ENCODE measurements at places on chromosomes 2 and 18.

DNA sequence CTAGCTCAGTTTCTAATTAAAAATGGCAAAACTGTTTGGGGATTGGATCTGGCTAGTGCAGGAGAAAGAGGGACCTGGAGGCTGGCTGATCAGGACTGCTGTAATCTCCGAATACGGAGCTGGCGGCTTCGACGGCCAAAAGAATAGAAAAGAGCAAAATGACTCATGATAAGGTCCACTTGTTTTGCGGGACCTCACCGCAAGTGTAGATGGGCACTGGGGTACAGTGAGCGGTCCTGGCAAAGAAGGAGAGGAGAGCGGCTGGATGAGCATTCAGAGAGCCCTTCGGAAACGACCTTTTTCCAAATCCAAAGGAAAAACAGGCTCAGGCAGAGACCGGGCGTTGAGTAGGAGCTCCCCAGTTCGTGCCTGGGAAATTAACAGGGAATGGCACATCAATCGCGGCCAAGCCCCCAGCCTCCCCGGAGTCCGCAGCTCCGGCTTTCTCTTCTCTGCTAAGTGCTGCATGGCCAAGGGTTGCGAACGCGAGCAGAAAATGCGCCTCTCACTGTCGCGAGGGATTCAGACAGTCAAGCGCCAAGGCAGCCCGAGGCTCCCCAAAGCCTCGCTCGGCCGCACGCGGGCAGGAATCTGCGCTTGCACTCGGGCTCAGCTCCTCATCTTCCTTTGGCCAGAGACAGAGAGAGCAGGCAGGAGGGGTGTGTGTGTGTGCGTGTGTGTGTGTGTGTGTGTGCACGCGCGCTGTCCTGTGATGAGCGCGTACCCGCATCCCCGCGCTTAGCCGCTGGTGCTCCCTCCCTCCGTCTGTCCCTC, 1.8 kb downstream of the DCC start:
- DNase-seq: no peak

DNA sequence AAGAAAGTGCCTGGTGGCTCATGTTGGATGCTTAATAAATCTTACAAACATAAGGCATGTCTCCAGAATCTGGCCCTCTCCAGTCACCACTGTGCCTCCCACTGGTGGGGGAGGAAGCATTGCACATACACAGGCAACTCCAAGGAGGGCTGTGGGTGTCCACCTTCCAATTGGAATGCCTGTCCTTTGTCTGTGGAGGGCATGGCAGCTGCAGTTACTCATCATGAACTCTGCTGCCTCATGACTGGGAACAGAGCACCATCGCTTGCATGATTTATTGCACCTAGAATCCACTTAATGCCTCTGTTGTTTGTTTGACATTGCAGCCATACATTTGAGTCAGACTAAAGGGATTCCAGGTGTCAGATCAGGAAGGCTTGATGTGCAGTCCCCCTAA, 278.9 kb downstream of the PRKCE start:
- no peak for DNase-seq

GRCh38 chr2:212712991-212713390, 174.4 kb upstream of the ERBB4 start:
- no peak for DNase-seq

GRCh38 chr2:215397632-215398341, 38.1 kb downstream of the FN1 start:
- no peak for DNase-seq

GRCh38 chr2:201441409-201441808, 9.8 kb downstream of the TRAK2 start:
- DNase-seq: no peak

GRCh38 chr2:161228511-161229240, 68.4 kb downstream of the TANK start:
- no peak for DNase-seq

- DNase-seq: no peak
These were observed 18.0 kb downstream of the NMUR1 start for GRCh38 chr2:231512222-231512621.

DNA sequence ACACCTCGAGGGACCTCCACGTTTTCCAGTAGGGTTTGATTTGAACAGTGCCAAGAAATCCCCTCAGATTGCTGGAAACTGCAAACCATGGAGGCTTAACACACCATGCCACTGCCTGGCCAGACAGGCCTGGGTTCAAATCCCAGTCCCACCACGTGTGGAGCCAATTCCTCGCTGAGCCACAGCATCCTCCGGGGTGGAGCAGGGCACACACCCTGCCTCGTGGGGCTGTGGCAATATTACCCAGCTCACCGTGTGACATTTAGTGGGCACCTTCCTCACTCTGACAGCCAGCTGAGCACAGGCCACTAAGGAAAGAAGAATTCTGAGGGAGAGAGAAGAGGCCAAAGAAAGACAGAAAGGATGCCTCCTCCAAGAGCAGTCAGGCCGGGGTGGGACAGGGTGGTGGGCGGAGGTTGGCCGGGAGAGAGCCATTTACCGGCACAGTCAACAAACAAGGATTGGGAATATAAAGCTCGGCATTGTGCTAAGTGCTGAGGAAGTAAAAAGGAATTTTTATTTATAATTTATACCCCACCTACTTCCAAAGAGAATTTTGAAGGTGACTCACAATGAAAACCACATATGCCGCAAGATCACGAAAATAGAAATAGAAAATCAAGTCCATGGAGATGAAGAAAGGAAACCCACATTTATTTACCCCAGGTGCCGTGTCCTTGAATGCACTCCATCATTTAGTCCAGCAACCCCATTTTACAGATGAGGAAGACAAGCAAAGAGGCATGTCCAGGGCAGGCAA, 111.5 kb downstream of the MCFD2 start:
- no peak for DNase-seq

- DNase-seq: no peak
These were observed 76.8 kb downstream of the LYPD1 start for GRCh38 chr2:132593171-132593570.

DNA sequence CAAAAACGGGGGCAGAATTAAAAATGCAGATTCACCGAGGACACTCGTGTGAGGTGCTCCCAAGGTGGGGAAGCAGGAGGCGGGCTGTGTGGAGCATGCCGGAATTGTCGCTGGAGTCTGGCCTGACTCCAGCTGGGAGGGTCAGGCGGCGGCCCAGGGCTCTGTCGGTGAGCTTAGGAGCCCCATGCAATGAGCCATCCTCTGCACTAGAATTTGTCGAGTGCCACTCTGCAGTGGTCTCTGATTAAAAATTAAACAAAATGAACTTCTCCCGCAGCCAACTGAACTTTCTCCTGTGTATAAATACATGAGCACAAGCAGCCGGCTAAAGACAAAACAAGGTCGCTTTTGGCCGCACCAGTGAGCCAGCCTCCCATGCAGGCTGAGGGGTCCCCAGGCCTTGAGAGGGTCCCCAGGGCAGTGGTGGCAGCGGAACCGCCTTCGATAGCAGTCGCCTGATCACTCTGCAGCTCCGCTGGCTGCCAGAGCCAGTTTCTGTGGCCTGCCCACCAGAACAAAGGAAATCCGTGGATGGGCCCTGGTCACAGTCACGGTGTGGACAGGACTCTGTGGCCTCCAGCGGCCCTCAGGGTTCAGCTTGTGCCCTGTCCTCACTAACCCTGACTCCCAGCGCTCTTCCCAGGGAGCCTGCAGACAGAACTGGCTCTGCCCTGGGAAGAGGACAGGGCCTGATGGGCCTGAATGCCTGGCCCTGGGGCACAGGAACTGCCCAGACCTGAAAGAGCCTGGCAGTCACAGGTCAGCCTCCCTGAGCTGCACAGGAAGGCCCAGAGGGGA, 201.3 kb downstream of the EIPR1 start:
- no peak for DNase-seq

DNA sequence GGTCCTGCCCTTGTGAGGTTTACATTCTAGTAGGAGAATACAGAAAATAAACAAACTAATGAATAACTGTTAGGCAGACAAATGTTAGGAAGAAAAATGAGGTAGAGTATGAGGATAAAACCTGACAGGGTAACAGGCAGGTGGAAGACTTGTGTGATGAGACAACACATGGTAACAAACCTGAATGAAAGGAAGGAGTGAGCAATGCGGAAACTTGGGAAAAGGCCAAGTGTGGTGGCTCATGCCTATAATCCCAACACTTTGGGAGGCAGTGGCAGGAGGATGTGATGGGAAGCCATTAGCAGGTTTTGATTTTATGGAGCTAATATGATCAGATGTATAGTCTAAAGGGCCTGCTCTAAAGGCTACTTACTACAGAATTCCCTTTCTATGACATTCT, 74.2 kb downstream of the INO80D start:
- no peak for DNase-seq

DNA sequence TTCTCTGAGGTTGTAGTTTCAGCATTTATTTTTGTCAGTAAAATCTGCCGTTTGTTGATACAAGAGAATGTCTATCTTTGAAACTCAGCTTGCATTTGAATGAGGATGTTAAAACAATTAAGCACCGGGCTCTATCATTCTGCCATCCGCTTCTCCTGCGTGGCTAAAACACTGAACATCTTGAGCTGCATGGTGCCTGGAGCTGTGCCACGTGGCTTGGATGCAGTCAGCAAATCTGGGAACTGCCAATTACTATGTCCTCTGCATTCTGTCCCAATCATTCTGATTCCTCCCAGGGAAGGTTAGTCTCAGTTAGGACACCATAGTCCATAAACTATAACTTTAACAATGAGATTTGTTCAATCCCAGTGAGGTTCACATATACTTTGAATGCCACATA, 598.4 kb downstream of the FBXO15 start:
- DNase-seq: no peak

- DNase-seq: no peak
These were observed 5.6 kb downstream of the QPCT start for GRCh38 chr2:37350034-37350433.

DNA sequence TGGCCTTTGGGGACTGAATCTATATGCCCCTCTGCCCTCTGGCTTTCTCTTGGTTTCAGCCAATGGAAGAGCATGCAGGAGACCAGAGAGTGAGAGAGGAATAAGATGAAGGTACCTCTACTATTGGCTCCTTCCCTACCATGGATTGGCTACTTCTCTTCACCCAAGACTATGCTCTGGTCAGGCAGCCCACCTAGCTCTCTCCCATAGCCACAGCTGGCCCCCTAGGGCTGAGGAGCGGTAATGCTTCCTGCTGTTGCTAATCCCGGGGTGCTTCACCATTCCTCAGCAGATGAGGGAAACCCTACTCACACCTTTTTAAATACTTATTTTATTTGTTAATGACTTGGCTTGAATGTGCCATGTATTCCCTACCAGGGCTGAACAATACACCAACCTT, 142.4 kb downstream of the MREG start:
- no peak for DNase-seq
